ENCODE measurements at places on chromosomes 3 and 15. TPM values are rescaled to one million over a fixed set of nuclear protein-coding genes. Genes with fewer than 3 reads are reported as not detected.

DNA sequence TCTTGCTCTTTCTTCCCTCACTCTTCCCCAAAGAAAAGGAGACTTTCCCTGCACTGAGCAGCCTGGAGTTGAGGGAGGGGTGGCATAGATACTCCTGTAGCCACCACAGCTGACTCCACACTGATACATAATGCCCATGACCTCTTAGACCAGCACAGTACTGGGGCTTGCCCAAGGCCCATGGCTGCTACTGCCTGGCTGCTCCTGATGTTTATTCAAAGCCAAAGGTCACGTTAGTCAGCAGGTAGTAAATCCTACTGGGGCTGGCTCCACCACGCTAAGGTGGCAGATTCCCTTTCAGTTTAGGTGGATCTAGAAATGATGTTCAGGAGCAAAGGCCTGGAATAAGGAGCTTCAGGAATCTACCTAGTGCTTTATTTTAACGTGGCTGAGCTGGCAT lies 212.7 kb downstream of the C3orf38 start:
- H3K4me1 ChIP-seq = no peaks in the 10 kb centered on the region
- no peak for DNase-seq
- H3K27me3 ChIP-seq = no peaks in the 10 kb centered on the region

DNA sequence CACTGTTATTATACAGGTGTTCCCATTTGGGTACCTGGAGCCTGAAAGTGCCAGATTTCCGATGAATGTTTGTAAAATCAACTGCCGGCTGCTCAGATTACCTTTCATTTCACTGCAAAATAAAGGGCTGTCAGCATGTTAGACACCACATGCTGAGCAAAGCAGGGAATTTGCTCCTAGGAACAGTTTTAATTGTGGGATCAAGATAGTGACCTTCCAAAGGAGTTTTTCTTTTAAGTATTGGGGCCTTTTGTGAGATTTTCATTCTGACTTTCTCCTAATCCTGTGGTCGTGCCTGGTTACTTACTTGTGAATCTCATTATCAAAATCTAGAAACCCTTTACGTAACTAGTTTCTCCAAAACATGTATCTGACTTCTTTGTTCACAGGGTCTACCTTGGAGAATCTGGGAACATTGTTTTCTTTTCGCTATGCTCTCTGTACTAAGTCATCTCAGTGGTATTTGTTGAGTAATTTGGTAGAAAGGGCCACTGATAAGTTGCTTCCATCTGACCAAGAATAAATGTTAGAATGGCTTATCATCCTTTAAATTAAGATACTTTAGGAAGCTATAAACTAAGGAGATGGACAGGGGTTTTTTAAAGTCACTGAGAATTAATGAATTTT lies 40.8 kb upstream of the LRTM1 start:
- DNase-seq = no peak
- no peaks in the 10 kb centered on the region for H3K36me3 ChIP-seq
- no peak overlapping the region for H3K4me3 ChIP-seq
- H3K27ac ChIP-seq = no peak overlapping the region

- H3K27me3 ChIP-seq = no peaks in the 10 kb centered on the region
- H3K4me3 ChIP-seq = no peak overlapping the region
- H3K36me3 ChIP-seq = no peaks in the 10 kb centered on the region
- H3K27ac ChIP-seq = no peak overlapping the region
Measured at GRCh38 chr3:133384331-133385027, 15.4 kb upstream of the BFSP2 start.

GRCh38 chr3:28859897-28860296 lies 421.0 kb upstream of the RBMS3 start:
- peaks cover 5% of the 10 kb centered on the region for H3K4me1 ChIP-seq
- peak overlapping the region; percentile 69 for H3K27ac ChIP-seq
- DNase-seq = no peak
- no peaks in the 10 kb centered on the region for H3K27me3 ChIP-seq
- no peak overlapping the region for H3K4me3 ChIP-seq

- H3K4me1 ChIP-seq = peaks cover 4% of the 10 kb centered on the region
- H3K4me3 ChIP-seq = no peak overlapping the region
- DNase-seq = no peak
- no peak overlapping the region for H3K27ac ChIP-seq
Measured at GRCh38 chr3:3556078-3556477, 243.2 kb upstream of the LRRN1 start.

GRCh38 chr15:96300836-96301235 lies 29.7 kb upstream of the NR2F2 start:
- no peak for DNase-seq
- no peak overlapping the region for H3K4me3 ChIP-seq
- H3K36me3 ChIP-seq = no peaks in the 10 kb centered on the region
- H3K27me3 ChIP-seq = no peaks in the 10 kb centered on the region
- no peaks in the 10 kb centered on the region for H3K4me1 ChIP-seq
- H3K27ac ChIP-seq = no peak overlapping the region

CAMKV gene
- total RNA-seq = not detected

SMAD6 gene
- total RNA-seq = 140 TPM

ZFAND6 gene
- total RNA-seq = 49.6 TPM

RARRES1 gene
- total RNA-seq = 520 TPM

TP63 gene
- not detected for total RNA-seq

BOC gene
- total RNA-seq = 31.3 TPM
